ENCODE measurements at places on chromosomes 6 and 20. TPM values are rescaled to one million over a fixed set of nuclear protein-coding genes. Genes with fewer than 3 reads are reported as not detected.

- no peaks in the 10 kb centered on the region for H3K4me1 ChIP-seq
- DNase-seq = no peak
- no peak overlapping the region for H3K4me3 ChIP-seq
- no peaks in the 10 kb centered on the region for H3K27me3 ChIP-seq
These were observed 508.1 kb downstream of the KIF16B start for GRCh38 chr20:16064989-16065707.

- H3K36me3 ChIP-seq = no peaks in the 10 kb centered on the region
- no peak overlapping the region for H3K4me3 ChIP-seq
- no peak for DNase-seq
- no peaks in the 10 kb centered on the region for H3K4me1 ChIP-seq
- H3K27ac ChIP-seq = no peak overlapping the region
- no peaks in the 10 kb centered on the region for H3K27me3 ChIP-seq
These were observed 71.7 kb upstream of the MAP3K4 start for GRCh38 chr6:160919723-160920440.

DNA sequence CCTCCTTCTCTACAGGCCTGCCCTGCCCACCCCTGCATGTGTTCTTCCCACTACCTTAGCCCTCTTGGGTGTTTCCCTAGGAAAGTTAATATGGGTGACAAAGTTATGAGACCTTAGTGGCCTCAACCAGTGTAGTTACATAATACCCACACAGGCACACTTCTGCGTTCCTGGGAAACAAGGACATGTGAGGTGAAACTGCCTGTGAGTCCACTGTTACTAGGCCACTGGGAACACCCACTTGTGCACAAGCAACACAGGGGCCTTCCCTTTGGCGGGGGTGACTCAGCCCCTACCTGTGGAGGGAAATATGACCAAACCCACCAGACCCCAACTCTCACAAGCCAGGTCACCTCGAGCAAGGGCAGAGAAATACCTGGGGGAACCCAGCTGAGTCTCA is 12.8 kb downstream of the PI16 start:
- H3K27ac ChIP-seq = no peak overlapping the region
- H3K4me3 ChIP-seq = no peak overlapping the region
- peaks cover 54% of the 10 kb centered on the region for H3K36me3 ChIP-seq
- H3K27me3 ChIP-seq = no peaks in the 10 kb centered on the region

DNA sequence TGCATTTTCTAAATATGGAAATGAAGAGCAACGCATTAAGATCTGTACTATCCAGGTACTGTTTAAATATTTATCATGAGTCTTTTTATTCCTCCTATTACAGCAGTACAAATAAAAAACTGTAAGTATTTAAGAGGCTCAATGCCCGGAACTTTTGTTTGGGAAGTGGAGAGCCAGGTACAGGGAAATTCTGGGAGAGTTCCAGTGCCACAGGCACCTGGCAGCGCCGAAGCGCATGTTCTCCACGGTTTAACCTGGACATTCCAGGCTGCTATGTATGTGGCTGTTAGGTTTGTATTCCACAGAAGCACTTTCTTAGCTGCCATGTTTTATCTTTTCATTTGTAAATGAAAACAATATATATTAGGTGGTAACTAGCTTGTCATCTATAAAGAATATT is 81.7 kb downstream of the PREP start:
- H3K4me1 ChIP-seq = peaks cover 2% of the 10 kb centered on the region
- no peak for DNase-seq
- H3K27me3 ChIP-seq = no peaks in the 10 kb centered on the region

DNA sequence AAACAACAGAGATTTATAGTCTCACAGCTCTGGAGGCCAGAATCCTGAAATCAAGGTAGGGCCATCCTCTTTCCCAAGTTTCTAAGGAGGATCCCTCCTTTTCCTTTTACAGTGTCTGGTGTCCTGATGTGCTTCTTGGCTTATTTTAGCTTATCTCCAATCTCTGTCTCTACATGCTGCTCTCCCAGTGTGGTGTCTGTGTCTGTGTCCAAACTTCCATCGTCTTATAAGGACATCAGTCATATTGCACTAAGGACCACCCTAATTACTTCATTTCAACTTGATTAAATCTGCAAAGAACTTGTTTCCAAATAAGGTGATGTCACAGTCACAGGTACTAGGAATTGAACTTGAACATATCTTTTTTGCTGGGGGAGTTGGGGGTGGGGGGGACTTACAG is 529.6 kb downstream of the DHX35 start:
- no peak overlapping the region for H3K4me3 ChIP-seq
- no peak overlapping the region for H3K27ac ChIP-seq
- no peak for DNase-seq
- H3K27me3 ChIP-seq = no peaks in the 10 kb centered on the region
- H3K4me1 ChIP-seq = no peaks in the 10 kb centered on the region

DNA sequence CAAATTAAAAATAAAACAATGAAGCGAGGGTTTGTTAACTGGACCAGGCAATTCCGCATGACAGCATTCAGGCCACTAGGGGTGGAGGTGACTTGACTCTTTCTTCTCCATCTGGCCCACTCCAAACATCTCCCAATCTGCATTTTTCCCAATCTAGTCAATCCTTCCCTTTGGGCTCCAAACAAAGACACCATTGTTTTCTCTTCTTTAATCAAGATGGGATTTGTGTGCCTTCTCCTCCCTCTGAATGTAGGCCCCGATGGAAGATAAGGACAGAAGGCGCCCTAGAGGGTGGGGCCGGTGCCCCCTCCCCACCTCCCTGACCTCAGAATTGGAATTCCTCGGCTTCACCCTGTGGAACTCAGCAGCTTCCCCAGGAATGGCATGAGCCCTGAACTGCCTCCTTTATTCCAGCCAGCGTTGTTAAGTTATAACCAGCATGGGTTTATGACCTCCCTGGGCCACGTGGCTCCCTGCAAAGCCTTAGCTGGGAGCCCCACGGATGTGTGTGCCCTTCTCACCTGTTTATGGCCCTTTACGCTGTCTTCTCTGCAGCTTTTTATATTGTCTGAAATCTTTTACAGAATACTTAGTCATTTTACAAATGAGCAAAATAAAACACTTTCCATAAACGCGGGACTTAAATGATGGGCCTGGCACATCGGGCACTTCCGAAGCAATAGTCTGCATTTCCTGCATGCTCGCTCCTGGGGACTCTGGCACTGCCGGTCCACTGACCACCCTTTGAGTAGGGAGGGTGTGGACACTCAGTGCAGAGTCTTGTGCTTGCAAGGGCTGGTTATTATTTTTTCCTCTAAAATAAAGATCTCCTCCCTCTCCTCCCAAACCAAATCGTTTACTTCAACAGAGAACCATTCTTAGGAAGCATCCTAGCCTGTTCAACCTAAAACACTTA is 24.5 kb downstream of the OVOL2 start:
- no peaks in the 10 kb centered on the region for H3K27me3 ChIP-seq
- no peaks in the 10 kb centered on the region for H3K4me1 ChIP-seq
- DNase-seq = no peak
- no peaks in the 10 kb centered on the region for H3K36me3 ChIP-seq

SLC22A16 gene
- 0.27 TPM for total RNA-seq
